ENCODE measurements at places on chromosomes 3 and 15. TPM values are rescaled to one million over a fixed set of nuclear protein-coding genes. Genes with fewer than 3 reads are reported as not detected.

DNA sequence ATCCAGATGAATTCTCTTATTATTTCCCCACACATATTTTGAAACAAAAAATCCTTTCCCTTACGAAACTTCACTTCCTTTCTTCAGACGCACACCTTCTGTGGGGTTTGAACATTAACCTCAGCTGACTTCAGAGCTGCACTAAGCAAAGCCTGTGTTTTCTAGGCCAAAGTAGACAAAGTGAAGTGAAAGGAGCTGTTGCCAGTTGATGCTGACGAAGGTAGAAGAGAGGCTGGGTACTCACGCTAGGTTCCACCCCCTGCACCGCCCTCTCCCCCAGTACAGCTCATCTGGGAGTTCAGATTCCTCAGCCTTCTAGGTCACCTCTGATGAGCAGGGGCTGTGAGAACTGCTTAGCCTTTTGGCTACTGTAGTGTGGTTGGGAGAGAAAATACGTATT, 24.1 kb downstream of the DUT start:
- no peak for DNase-seq

The SLC9C1 gene
- not detected for polyA plus RNA-seq

The PLCH1 gene
- polyA plus RNA-seq = not detected

GRCh38 chr3:56862352-56863062, 60.8 kb upstream of the ARHGEF3 start:
- no peak for DNase-seq

- no peak for DNase-seq
Measured at GRCh38 chr15:96323319-96324145, 7.0 kb upstream of the NR2F2 start.

DNA sequence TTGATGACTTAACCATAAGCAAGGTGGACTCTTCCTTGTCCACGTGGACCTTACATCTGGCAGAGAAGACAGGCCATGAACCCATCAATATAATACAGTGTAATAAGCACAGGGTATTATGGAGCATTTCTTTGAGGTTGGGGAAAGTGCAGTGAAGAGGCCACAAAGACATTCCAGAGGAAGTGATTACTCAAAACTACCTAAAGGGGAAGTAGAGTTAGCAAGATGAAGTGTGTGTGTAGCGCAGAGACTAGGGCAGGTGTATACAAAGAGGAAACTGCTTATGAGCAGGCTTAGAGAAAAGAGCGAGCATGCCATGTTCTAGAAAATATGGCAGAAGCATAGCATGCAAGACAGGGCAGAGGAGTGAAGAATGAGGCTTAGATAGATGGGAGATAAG, 17.9 kb downstream of the CP start:
- DNase-seq = no peak

The CHAC1 gene
- 0.43 TPM for polyA plus RNA-seq

GRCh38 chr3:53643757-53644156, 149.3 kb downstream of the CACNA1D start:
- DNase-seq = no peak
